Iris pigment epithelial cell (primary cell): ENCODE measurements at places on chromosomes 1 and 21.

GRCh38 chr1:10866321-10867093, 70.1 kb upstream of the CASZ1 start:
- peak; percentile 49 for DNase-seq

DNA sequence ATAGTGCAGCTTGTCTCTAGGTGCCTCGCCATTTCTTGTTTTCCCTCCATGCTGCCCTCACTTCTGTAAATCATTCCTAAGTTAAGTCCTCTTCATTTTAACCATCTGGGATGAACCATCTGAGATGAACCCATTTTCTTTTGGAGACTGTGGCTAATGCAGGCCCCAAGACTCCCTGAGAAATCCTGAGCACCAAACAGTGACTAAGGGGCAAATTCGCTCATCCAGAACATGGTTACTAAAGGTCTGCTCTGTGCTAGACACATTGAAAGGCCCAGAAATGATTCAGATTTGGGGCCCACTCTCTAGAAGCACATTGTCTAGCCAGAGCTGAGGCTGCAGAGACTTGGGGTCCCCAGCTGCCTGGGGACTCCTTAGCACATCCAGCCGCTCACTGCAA, 151.9 kb upstream of the CTTNBP2NL start:
- DNase-seq: no peak

DNA sequence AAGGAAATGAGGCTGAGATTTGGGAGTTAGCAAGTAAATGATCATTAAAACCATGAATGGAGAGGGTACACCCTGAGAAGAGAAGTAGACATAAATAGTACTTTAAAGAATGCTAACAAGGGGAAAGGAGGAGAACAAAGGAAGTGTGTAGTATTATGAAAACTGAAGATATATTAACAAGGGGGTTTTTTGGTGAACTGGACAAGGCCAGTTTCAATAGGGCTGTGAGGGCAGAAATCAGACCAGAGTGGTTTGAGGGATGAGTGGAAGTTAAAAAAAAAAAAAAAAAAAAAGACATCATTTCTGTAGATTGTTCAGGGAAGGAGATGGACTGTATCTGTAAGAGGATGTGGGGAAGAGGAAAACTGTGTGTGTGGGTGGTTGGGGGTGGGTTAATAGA, 137.1 kb downstream of the PLA2G4A start:
- DNase-seq: no peak

- no peak for DNase-seq
These were observed 58.1 kb upstream of the VTCN1 start for GRCh38 chr1:117268535-117269455.

DNA sequence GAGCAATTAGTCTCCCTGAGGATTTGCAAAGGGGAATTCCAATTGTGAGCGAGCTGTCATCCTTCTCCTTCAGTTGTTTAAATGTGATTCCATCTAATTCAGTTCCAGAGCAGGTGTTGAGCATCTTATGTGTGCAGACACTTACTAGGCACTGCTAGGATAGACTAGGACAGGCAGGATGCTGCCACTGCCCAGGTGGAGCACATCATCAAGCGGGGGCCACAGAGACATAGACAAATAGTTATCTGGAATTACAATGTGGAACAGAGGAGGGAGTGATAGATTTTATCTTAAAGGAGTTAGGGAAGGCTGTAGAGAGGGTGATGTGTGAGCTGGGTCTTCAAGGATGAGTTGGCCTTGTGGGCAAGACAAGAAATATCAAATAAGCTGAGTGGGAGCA, 55.9 kb downstream of the CDC7 start:
- DNase-seq: no peak

DNA sequence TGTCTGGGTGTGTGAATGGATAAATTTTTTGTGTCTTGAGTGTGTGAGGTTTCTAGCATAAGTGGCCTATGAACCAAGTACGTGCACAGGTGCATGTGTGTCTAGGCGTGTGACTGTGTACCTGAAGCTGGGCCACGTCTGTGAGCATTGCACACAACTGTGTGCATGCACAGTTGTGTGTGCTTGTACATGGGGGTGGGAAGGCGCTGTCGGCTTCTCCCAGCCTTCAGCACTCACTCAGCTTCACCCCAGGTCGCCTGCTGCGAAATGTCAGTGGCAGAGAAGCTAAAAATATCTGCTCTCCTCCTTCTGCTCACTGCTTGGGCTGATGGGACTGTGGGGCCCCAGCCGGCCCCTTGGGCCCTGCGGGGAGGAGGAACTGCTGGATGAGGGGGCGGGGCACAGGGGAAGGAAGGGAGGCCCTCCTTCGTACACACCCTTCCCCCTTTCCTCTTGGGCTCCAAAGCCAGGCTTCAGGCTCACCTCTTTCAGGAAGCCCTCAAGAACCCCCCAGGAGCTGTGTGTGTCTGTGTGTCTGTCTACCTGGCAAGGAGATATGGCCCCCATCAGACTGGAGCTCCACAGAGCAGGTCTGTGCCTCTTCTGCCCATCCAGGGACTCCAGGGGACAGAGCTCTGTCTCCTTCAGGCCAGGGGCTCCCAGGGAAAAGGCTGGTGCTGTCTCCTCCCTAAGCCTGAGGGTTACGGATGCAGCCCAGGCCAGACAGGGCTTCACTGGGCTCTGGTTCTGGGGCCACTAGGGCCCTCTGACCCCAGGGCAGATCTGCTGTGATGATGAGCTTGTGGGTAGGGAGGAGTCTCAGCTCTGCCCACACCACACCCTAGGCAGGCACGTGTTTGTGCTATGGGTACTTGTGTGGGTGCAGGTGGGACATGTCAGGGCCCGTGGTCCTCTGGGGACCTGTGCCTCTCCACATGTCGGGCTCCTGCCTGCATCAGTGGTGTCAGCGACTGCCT, 35.6 kb upstream of the WASF2 start:
- DNase-seq: no peak

DNA sequence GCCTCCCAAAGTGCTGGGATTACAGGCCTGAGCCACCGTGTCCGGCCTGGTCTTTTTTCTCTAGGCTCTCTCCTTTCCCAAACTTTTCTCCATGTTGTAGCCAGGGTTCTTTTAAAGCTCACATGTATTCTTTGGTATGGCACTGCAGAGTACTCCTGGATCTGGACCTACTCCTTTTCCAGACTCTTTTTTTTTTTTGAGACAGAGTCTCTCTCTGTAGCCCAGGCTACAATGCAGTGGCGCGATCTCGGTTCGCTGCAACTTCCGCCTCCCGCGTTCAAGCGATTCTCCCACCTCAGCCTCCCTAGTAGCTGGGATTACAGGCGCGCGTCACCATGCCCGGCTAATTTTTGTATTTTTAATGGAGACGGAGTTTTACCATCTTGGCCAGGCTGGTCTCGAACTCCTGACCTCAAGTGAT, 602 bp upstream of the MED18 start:
- DNase-seq: no peak
